ENCODE measurements at places on chromosomes 16 and 17. TPM values are rescaled to one million over a fixed set of nuclear protein-coding genes. Genes with fewer than 3 reads are reported as not detected.

YBX2 gene
- under 0.01 TPM for total RNA-seq

GPR179 gene
- under 0.01 TPM for total RNA-seq

RASD1 gene
- total RNA-seq, result not detected

CCDC78 gene
- 5.5 TPM for total RNA-seq

HS3ST2 gene
- not detected for total RNA-seq

EPN3 gene
- total RNA-seq, result 40.0 TPM

GNAO1 gene
- 5.4 TPM for total RNA-seq

ITGB4 gene
- total RNA-seq, result 30.2 TPM

ITGB3 gene
- total RNA-seq, result 3.7 TPM

MYH8 gene
- not detected for total RNA-seq

TPSAB1 gene
- not detected for total RNA-seq

PRDM7 gene
- total RNA-seq, result not detected

GNGT2 gene
- total RNA-seq, result not detected

ESRP2 gene
- total RNA-seq, result 5.9 TPM

TSPOAP1 gene
- 0.43 TPM for total RNA-seq

PLK1 gene
- 12.4 TPM for total RNA-seq

CCL7 gene
- not detected for total RNA-seq

VASN gene
- 35.4 TPM for total RNA-seq

KRTAP9-2 gene
- total RNA-seq, result not detected

Data from placental epithelial cell (primary cell).